ENCODE measurements at places on chromosomes 5 and 9.

- DNase-seq = no peak
These were observed 81.3 kb downstream of the PPARGC1B start for GRCh38 chr5:149811453-149811852.

GRCh38 chr5:107805166-107805565 is 134.4 kb upstream of the EFNA5 start:
- no peak for DNase-seq

- DNase-seq = no peak
These were observed 326.8 kb downstream of the BNC2 start for GRCh38 chr9:16543686-16544085.

- no peak for DNase-seq
These were observed 47.5 kb upstream of the PPARGC1B start for GRCh38 chr5:149682532-149683075.

DNA sequence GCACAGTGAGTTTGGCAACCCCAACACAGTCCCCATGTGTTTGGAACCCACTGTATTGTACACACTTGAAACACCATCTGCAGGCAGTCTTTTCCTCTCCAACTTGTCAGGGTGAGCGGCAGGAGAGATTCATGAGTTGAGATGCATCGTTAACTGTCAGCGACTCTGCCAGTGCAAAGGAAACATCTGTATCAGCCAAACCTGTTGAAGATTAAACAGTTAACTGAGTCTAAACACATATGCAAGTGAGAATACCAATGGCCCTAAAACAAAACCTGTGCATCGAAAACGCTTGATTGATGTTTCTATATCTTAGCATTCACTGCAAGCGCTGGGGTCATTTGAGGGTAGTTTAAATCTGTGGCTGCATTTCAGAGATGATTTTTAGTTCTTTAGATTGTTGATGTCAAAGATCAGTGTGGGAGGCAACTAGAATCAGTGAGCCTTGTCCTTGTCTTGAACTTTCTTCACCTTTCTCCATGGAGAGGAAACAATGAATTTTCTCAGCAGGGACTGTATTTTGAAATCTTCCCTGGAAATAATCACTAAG is 41.3 kb upstream of the PAM start:
- DNase-seq = no peak

DNA sequence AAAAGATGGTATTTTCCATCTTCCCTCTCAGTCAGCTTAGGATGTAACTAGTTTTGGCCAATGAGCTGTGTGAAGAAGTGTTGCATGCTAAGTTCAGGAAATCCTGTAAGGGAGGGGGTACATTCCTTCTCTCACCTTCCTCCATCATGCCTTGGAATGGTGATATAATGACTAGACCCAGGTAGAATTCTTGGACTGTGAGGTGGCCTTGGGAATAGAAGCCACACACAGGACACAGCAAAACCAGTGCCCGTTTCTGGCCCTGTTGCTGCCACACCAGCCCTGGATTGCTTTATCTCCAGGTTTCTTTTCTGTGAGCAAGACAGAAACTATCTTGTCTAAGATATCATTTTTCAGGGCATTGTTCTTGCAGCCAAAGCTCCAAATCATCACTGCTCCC is 10.5 kb upstream of the ZNF354A start:
- DNase-seq = no peak

- no peak for DNase-seq
These were observed 9.0 kb downstream of the CD274 start for GRCh38 chr9:5459289-5459829.

DNA sequence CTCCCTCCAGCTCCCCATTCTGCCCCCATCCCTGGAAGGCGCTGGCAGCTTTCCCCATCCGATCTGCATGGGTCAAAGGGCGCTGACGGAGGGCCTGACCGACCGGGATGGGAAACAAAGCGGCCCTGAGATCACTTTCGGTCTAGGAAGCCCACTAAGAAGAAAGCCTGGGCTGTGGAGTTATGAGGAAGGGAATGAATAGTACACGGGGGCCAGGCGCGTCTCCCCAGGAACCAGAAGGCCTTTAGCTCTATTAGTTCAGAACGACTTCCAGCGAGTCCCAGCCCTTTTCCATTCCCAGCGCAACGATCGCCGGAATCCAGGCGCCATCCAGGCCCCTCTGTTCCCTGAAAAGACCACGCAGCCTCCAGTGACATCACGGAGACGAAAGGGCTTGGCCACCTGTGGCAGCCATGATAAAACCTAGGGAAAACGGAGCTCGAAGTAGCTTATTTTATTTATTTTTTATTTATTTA is 70.1 kb upstream of the CCDC180 start:
- no peak for DNase-seq

GRCh38 chr9:23941051-23941450 is 115.0 kb upstream of the ELAVL2 start:
- DNase-seq = no peak

DNA sequence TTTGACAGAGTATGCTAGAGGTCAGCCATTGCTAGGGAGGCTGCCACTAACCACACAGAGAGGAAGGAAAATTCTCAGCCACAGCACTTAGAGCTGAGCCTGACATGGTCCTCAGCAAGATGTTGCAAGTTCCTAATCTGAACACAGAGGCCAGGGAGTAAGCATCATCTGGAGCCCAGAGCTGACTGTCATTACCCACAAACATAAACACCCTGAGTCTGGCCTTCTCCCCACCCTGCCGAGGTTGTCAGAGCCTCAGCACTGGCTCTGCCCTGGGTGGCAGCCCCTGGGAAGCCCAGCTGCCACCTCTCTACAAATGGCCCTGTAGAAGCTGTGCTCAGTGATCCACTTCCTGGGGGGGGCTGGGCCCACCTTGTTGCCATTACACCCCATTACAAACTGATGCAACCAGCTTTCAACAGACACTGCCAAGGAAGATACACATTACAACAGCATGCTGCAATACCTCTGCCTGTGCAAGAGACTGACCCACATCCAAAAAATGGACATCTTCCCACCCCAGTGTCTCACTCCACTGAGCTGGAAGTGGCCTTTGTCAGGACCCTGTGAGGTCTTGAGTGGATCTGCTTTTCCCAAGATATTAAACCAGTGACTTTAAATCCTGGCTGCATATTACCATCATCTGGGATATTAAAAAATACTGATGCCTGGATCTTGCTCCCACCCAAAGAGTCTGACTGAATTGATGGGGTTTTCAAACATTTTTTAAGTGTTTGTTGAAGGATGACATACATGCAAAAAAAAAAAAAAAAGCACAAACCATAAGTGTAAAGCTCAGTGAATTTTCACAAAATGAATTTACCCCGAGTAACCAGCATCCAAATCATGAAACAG is 33.0 kb downstream of the IRF1 start:
- DNase-seq = no peak

GRCh38 chr5:11323761-11324160 is 562.7 kb upstream of the DAP start:
- DNase-seq = no peak

- no peak for DNase-seq
These were observed 54.6 kb downstream of the ZNF354C start for GRCh38 chr5:179114756-179115155.

DNA sequence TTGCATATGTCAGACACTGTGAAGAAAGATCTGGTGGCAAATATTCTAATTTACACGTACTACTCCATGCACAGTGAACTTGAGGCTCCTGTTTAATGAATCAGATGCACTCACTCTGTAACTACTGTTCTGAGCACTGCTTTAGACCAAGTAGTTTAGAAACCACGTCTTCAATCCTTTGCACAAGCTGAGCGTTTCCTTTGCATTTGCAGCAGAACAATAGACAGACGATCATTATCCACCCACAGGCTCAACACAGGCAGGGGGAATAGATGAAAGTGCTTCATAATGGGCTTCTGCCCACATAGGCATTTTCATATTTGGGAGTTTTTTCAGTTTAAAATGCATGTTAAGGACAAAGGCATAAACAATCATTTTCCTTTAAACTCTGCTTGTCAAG is 423.3 kb upstream of the ADAMTS16 start:
- DNase-seq = no peak

DNA sequence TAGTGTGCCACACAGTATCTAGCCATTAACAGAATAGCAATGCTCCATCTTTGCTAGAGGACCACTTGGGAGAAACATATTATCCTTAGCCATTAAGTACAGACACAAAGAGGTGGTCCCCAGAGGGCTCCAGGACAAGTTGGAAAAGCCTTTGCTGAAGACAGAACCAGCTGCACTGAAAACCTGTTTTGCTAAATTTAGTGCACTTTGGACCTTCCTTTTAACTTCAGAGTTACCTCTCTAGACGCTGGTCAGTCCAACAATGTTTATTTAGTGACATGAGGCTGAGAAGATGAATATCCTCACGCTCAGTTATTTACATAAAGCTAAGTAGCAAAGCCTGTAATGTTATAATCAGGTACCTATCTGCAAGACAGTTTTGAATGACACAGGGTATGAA is 265.0 kb upstream of the ZNF608 start:
- no peak for DNase-seq

GRCh38 chr5:97418462-97418861 is 235.4 kb upstream of the RIOK2 start:
- DNase-seq = no peak

- DNase-seq = no peak
These were observed 135.9 kb downstream of the SLIT3 start for GRCh38 chr5:169165052-169165451.

DNA sequence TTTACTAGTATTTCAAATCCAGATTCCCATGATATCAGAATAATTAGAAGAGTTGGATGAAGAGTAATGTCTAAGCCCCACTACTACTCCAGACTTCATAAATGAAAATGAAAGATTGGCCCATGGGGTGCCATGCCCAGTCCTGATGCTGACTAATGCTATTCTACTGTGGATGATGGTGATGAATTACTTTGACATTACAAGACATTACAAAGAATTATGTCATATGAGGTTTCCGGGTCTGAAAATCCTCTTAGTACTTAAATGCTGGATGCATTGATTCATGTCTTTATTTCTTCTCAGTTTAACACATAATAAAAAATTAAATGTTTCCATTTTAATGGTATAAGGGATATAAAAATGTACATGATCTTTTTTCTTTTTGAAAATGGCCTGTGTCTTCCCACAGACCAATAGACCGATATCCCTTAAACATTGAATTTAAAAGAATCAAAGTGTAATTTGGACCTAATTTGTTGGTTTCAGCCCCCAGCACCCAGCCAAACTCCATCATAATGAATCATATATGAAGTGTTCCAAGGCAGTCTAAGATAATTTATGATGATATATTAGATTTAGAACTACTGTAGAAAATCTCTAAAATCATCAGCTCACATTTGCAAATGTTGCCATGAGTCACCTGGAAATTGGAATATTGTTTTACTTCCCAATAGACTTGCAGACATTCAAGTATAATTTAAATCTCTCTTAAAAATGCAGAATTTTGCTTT is 223.6 kb upstream of the SGCD start:
- DNase-seq = no peak

DNA sequence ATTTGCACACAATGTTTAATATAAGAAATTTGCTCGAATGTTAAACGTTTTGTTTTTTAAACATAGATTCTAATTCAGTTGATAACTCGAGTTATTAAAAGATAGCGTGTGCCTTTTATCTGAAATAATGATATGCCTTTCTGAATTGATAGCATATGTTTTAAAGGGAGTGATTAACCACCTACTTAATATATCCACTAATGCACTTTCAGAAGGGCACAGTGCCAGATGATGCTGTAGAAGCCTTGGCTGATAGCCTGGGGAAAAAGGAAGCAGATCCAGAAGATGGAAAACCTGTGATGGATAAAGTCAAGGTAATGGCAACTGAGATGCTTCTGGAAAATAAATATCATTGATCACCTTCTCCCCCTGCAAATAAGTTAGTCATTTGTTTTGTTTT is 53.9 kb downstream of the ERAP1 start:
- DNase-seq = no peak

DNA sequence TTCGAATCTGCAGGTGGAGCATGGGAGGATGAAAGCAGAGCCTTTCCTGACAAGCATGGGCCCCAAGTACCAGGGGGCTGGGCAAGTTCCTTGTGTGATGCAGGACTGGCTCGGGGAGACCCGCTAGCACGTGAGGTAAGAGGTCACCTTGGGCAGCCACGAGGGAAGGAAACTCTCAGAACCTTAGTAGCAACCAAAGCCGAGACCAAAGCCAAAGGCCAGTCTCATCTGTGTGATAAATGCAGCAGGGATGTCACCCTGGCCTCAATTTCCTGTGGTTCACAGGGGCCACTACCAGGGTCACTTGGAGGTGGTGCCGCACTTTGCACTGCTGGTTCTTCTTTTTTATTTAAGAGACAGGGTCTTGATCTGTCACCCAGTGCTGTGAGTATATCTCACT is 39.5 kb downstream of the PRRT1B start:
- DNase-seq = no peak

DNA sequence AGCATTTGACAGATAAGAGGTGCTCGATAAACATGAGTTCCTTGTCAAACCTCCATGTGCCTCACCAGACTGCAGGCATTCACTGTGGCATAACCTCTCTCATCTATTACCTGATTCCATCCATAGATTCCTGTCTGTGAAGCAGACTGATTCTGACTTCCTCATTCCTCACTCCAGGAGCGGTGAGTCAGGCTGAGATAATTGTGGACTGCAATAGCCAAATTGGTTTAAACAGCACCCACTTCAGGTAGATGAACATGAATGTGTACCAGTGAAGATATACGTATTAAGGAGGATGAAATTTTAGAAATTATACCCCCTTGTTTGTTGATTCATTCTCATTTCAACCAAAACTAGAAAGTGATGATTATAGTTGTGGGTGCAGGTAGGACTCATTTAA is 391.2 kb downstream of the HINT1 start:
- DNase-seq = no peak

- no peak for DNase-seq
These were observed 8.7 kb downstream of the SERINC5 start for GRCh38 chr5:80246995-80247729.

DNA sequence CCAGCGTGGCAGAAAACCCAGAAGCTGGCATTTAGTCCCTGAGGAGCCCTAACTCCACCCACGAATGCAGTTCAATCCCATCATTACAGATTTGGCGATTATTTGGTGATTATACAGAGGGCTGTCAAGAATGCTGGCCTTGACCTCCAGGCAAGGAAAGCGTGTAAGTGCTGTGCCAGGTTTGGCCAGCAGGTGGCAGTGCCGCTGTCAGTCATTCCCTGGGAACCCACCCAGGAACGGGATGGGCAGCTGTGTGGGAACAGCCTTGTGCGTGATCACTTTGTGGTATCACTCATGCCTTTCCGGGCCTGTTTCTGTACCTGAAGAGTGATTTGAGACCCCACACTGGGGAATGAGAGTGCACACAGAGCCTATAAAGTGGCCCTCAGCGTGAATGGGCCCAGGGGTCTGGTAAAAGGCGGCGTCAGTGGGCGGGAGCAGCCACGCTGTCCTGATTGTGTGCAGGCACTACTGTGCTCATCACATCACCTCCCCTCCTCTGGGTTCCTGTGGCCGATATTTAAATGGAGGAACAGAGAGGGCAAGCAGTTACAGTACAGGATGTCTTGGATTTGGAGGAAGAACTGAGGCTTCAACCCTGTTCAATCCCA is 215.6 kb downstream of the ROR2 start:
- peak; percentile 29 for DNase-seq

GRCh38 chr5:53199882-53200281 is 90.3 kb upstream of the MOCS2 start:
- DNase-seq = no peak

DNA sequence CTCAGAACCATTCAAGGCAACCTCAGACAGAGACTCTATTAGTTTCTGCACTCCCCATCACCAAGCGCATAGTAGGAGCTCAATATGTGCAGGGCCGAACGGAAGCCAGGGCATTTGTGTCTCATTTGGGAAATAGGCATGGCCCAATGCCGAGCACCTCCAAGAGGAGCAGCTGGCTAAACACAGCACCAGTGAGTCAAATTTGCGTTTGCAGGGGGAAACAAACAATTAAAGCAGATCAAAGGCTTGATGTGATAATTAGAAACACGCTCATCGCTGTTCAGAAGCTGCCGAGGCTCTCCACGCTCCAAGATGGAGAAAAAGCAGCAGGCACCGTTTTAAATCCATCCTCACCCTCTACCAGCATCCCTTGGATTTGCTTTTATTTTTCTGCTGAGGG is 225.3 kb downstream of the AGTPBP1 start:
- no peak for DNase-seq

Data from activated T-helper 1 cell treated with anti-CD3 and anti-CD28 coated beads, Interleukin-2, amount 50 U/mL, for 16 hours (primary cell).